ENCODE measurements at places on chromosomes 5 and 9.
A peak's percentile ranks its signal among the peaks of the same experiment; 100 is the strongest.

GRCh38 chr5:99460701-99461100, 531.9 kb upstream of the CHD1 start:
- DNase-seq, result no peak

GRCh38 chr9:23232831-23233230, 593.2 kb downstream of the ELAVL2 start:
- no peak for DNase-seq

DNA sequence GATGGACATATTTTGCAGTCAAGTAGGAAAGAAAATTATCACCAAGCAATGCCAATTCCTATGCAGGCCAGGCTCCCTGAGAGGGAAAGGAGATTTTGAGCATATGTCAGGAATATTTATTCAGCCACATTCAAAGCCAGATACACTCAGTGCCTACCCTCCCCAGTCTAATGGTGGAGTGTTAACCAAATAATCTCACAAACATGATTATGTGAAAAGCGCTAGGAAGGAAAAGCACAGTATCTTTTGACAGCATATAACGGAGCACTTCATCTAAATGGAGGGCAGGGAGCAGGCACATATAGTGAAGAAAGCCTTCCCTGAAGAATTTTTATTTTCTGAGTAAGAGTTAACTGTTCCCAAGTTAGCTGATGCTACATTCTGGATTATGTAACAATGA, 80.3 kb upstream of the SLC30A5 start:
- no peak for DNase-seq

DNA sequence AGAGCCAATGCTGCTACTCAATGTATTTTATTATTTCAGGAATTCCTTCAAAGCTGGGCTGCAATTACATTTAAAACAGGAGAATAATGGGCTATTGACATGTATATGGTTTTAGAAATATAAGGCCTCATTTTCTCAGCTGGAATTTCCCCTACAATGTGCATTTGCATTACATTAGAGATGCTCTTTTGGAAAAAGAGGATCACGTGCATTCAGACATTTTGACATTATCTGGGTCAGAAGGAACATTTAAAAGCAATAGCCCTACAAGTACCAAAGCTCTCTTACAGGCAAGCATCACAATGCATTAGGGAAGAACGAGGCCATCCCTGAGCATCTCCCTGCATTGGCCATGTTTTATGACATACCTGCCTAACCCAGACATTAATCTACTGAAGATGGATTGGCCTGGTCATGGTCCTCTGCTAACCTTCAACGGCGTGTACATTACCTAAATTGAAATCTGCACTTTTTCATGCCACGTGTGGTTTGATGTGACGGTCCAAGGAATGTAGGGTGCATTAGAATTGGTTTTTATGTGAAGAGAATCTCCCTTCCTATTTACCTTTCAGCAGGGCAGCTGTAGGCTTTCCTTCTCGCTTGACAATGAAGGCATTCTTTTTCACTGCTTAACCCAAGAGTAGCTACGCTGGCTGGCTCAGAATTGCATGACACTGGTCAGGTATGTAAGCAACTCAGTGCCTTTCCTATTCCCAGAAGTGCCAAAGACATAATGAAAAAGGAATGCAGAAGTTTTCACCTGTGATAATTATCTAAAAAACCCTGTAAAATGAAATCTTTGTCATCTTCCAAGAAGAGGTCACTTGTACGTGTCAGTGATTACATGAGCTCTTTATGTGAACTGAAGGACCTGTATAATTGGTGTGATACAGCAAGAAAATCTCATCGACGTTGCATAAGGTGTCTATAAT, 212.3 kb upstream of the MPDZ start:
- DNase-seq, result no peak

GRCh38 chr5:107652839-107653607, 17.7 kb downstream of the EFNA5 start:
- no peak for DNase-seq

DNA sequence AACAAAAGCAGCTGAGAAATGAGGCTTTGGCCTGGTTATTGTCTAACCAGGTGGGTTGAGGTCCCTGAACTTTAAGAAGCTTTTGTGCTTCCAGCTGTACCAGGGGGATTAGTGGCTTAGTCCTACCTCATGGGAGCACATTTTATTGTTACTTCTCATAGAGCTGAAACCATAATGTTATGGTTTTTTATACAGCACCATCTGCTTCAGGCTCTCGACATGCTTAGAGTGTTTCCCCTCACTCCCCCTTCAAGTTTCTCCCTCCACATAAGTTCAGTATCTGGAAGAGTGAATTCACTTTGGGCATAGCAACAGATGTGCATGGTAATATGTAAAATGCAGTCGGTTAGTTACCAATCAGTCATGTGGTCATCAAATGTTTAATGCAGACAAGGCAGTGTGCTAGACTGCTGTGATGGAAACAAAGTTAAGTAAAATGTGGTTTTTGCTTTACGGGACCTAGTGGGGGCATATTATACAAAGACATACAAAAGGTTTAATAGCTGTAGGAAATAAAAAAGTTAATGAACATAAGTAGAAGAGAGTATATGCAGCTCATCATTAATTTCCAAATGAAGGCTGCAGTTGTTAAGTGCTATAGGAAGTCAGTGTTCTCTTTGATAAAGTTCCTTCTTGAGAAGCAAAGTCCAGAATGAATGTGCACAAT, 95.9 kb upstream of the SPRY4 start:
- DNase-seq, result no peak

DNA sequence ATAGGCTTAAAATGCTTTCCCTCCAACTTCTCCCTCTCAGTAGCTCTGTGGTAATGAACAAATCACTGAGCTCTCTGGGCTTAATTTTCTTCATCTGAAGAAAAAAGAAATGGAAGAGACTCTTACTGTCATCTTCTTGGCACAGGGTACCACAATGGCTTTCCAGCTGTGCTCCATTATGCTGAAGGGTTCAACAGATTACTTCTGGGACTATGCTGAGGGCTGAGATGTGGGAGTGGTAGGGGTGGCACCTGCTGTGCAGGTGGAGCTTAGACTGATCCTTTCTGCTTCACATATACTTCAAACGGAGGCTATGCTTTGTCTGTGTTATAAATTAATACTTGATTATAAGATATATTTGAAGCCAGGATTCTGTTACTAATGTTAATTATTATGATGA, 840.2 kb upstream of the C9orf72 start:
- DNase-seq, result no peak

DNA sequence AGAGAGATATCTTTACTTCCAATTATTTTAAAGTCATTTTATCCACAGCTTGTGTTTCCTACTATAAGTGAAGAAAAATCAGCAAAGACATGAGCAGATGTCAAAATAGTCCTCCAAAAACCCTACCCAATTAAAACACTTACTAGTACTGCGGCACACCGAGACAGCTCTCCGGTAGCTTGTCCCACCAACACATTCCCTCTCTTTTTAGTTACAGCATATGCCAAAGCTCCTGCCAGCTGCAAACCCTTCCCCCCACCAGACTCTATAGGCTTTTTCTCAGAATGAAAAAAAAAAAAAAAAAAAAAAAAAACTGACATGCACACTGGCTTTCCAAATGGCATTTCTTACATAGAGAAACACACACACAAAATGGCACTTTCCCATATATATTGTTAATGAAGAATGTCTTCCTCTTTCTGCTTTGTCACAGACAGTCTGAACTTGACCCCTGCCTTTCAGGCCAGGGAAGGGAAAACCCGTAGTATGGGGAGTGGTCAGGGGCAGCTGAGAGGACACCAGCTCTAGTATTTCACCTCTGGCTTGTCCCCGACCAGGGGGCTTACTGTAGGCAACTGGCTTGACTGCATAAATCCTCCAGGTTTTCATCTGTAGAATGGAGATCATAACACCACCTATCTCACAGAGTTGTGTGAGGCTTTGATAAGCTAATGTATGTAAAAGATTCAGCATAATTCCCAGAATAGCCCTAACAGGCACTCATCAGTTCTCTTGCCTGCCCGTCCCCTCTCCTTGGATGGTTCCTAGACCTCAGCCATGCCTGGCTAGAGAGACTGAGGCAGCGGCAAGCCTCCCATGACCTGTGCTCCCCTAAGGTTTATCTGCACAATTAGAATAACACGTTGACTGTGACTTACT, 233.6 kb downstream of the CRB2 start:
- DNase-seq, result no peak

DNA sequence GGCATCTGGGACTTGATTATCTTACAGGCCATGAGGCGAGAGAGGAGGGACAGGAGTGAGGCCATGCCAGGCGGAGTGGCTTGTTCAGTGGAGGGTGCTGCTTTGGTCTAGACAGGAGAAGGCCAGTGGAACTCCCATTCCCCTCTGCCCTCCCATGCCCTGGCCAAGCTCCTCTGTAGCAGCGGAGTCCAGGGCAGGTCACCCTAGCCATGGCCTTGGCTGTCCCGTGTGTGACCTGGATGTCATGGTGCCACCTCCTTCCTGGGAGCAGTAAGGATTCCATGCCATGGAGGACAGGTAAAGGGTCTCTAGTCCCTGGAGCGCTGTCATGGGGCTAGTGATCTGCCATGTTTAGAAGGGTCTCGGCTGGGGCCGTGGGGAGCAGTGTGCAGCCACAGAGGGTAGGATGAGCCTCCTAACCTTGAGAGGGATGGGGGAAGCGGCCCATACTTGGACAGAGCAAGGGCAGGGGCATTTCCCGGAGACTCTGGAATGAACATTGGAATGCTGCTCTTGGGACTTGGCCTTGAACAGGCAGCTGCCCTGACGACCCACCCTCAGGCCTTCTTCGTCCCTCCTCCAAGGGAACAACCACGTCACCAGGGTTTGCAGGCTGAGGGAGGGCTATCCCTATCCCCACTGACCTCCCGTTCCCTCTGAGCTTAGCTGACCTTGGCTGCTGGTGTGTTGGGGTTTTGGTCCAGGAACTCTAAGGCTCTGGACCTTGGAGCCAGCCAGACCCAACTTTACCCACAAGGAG, 100.4 kb downstream of the DAB2IP start:
- no peak for DNase-seq

DNA sequence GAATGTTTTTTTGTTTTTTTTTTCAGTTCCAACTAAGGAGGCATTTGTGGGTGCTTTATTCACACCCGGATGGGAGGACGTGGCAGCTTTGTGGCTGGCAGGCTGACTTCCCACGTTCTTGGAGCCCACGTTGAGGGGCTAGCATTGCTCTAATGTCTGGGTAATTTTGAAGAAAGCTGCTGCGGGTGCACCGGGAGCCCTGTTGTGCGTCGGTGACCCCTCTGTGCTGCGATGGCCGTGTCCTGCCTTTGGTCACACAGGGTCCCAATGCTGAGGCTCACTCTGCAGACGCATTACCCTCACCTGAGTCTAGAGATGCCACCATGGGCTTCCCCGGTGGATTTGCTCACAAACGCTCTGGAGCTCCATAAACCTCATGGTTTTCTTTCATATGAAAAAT, 34.2 kb downstream of the NDUFS6 start:
- no peak for DNase-seq

DNA sequence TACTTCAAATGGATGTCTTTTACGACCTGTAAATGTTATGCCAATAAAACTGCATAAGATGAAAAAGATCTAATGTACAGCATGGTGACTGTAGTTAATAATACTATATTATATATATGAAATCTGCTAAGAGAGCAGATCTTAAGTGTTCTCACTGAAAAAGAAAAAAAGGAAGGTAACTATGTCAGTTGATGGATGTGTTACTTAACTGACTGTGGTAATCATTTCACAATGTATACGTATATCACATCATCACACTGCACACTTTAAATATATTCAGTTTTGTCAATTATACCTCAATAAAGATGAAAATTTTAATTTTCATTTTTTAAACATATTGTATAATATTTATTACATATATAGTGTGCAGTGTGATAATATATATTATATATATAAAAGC, 31.9 kb downstream of the THBS4 start:
- no peak for DNase-seq

DNA sequence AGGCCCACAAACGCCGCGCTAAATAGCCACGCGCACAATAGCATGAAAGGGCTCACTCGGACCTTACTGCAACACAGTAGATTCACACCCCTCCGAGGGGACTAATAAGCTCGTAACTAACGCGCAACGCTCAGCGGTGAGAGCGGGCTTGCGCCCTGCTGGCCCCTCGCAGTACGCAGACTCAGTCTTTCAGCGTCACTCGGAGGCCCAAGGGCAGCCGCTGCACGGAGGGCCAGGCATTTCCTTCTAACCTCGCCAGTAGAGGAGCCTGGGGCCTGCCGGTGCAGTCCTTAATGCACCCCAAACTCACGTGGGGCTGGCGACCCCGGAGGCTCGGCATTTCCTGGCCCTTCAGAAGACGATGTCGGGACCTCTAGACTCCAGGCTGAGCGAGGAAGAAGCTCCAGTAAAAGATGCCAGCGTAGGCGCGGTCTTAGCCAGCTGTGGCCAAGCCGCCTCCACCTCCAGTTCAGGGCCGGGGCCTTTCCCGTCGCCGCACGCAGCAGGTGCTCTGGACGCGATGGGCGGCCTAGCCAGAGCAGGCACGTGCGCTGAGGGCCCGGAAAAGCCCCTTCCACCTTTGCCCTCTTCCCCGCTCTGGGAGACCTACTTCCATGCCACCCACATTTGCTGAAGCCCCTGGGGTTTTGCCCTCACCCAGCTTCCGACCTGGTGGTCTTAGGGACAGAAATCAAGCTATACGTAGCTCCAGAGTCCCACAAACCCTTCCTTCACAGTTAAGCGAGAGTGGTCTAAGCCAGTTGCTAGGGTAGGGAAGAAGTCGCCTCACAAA, 38.3 kb upstream of the TIFAB start:
- DNase-seq, result no peak

DNA sequence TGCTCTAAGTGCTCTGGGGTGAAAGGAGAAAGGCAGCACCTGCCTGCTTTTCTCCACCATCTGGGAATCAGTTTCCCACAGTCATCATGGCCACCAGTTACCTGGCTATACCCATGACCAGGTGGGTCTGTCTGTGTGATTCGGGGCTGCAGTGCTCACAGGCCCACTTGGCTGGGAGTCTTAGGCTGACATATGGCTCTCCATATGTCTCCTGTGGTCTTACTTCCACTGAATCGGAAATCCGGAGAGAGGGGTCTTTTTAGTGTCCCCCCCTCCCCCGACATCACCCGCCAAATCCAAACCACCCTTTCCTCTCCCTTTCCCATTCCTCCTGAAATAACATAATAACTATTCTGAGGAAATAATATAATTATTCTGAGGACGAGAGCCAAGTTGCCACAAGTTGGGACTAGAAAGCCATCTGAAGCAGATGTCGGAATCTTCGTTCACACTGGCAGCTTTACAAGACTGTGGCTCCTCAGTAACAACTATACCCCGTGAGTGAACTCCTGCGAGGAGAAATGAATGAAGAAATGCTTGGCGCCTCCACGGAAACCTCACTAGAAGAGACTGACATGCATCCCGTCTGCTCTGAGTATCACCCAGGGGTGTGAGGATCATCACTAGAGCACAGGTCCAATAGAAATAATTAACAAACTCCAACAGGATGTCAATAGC, 143.4 kb downstream of the MYO10 start:
- no peak for DNase-seq

DNA sequence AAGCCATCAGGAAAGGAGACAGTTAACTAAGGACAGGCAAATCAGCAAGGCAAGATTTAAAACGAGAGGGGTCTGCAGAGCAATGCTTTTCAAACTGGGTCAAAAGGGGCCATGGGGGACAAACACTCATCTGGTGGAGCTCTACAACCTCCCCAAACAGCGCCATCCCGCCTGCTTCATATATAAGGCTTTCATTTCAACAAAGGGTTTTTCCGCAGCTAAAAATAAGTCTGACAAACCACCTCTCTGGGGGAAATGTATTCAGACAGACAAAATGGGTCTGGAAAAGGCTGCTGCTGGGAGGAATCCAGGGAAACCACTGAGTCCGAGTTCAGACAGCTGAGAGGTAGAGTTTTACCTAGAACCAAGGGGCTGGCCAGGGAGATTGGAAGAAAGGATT, 8.3 kb upstream of the SEPTIN8 start:
- no peak for DNase-seq

- DNase-seq, result no peak
These were observed 34.4 kb upstream of the GLIPR2 start for GRCh38 chr9:36101916-36102741.

- peak; percentile 18 for DNase-seq
These were observed 7.2 kb downstream of the TAS2R1 start for GRCh38 chr5:9622971-9623421.

All from hippocampal formation (tissue), 2 donors.